ENCODE measurements at places on chromosomes 12 and 14.

- no peak for DNase-seq
Observed at GRCh38 chr14:93821051-93821450, 32.8 kb upstream of the PRIMA1 start.

DNA sequence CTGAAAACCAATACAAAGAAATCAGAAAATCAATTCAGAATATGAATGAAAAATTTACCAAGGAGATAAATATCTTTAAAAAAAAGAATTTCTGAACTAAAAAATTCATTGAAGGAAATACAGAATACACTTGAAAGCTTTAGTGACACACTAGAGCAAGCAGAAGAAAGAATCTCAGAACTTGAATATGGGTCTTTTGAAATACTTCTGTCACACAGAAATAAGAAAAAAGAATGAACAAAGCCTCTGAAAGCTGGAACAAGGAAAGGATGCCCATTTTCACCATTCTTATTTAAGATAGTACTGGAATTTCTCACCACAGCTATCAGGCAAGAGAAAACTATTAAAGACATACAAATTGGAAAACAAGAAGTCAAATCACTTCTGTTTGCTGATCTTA lies 103.1 kb upstream of the NEDD1 start:
- DNase-seq = no peak

DNA sequence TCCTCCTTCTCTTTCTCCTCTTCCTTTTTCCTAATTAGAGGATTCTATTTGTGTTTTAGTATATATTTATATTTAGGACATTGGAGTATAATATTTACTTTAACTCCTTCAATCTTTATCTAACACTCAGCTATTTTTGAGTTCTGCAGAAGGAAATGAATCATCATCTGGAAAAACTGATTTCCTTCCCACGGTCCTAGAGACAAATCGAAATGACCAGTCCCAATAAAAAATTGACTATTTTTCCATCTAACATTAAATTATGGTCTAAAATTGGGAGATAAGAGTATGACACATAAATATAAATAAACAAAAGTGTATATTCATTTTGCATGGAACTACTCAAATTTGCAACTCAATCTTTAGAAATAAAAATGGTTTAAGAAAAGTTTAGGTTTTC lies 167.4 kb downstream of the TMTC3 start:
- DNase-seq = peak; percentile 16

GRCh38 chr12:72560003-72560769 lies 288.0 kb downstream of the TRHDE start:
- no peak for DNase-seq

DNA sequence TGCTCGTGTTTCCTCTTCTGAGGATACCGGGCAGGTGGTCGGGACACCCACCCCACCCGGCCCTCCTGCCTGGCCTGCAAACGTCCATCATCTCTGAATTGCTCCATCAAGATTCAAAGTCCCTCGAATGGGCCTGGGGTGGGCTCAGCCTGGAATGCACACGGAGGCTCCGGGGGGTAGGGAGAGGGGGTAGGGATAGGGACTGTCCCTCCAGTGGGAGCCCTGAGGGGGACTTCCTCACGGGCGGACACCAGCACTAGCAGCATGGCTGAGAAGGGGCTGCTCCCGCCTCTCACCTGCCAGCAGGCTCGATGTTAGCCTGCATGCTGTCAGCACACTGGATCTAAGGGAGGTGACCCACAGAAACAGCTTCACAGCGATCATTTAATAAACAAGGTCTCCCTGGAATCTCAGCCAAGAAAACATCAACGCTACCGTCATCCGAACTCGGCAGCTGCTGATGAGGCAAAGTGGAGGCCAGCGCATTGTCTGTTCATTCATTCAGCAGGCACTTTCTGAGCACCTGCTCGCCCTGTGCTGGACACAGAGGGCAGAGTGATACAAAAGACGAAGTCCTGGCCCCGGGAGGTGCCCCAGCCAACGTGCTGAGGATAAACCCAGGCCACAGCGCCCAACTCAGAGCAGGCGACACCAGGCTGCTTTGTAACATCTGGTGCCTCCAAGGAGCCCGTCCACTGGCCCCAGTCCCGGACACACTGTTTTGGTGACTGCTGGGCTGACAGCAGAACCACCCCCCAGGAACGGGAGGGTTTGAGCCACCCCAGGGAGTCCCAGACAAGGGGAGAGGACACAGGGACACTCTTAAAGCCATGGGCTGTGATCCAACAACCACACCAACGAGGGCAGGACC lies 6.3 kb downstream of the TMEM179 start:
- peak; percentile 53 for DNase-seq

DNA sequence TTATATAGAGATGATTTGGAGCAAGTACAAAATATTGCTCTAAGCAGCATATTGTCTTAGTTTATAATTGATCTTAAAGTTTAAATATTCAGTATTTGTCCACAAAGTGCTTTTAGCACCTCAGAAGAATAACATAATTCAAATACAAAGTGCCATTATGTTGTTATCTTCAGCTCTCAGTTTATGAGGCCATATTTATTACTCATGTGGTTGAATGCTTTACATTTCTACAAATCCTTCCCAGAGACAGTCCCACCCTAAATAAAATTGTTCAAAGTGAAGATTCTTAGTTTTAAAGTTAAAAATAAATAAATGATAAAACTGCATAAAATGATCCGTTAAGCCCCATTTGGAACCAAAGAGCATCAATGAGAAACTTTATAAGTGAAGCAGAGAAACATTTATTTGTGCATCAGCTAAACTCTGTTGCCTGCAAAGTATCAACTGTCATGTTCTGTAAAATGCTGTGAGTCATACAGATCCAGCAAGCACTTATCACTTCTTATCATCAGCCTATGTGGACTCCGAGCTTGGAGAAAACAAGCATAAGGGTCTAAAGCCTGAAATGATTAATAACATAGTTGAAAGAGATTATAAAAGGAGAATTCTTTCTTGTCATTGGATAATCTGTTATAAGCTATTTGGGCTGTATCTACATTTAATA lies 218.9 kb downstream of the ADAMTS20 start:
- DNase-seq = peak; percentile 17

GRCh38 chr14:64850369-64851137 lies 29.2 kb downstream of the SPTB start:
- DNase-seq = no peak

DNA sequence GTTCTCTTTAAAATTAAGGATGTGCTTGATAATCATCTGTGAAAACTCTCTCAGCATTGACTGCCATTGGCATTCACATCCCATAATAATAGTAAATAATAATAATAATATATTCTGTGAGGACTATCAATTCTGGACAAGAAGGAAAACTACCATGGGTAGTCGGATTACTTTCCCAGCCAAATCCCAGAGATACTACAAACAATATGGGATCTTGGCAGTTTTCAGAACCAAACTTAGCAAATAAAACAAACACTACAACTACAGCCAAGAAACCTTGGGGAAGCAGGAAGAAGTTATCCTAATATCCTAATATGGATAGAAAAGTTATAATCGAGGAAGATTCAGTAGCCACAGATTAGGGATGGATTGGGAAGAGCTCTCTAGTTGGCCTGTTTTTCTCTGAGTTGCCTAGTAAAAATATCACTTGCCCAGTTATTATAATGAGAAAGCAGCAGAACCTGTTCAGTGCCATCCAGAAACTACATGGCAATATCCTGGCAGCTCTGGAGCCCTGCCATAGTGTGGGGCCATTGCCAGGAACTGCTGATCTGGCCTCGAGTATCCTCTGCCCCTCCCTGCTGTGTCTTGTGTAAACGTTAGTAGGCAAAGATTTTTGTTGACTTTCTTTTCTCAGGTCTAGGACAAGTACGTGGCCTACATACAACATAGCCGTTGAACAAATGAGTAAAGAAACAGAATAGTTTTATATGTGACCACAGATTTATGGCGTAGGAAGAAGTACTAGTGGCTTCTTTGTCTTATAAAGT lies 193.5 kb downstream of the SLC2A13 start:
- DNase-seq = no peak

- no peak for DNase-seq
Observed at GRCh38 chr12:132236930-132237771, 92.2 kb downstream of the GALNT9 start.

DNA sequence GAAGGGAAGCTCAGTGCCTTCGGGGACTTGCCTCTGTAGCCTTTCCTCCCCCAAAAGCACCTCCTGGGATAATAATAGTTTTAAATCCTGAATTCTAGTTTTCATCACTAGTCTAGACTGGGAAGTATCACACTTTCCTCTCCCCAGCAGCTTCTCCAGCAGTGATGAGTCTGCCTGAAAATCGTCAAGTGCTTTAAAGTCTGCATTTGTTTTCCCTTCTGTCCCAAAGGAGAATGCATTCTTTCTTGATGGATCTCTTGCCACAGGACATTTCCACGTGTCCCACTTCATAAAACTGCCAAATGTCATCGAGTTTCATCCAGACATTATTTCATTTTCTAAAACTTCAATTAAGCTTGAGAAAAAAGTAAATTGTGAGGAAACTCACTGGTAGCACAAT lies 15.0 kb downstream of the CSRP2 start:
- DNase-seq = peak; percentile 62

GRCh38 chr12:123941624-123942237 lies 30.9 kb downstream of the CCDC92 start:
- no peak for DNase-seq

GRCh38 chr12:53193040-53193439 lies 12.3 kb upstream of the CSAD start:
- no peak for DNase-seq

DNA sequence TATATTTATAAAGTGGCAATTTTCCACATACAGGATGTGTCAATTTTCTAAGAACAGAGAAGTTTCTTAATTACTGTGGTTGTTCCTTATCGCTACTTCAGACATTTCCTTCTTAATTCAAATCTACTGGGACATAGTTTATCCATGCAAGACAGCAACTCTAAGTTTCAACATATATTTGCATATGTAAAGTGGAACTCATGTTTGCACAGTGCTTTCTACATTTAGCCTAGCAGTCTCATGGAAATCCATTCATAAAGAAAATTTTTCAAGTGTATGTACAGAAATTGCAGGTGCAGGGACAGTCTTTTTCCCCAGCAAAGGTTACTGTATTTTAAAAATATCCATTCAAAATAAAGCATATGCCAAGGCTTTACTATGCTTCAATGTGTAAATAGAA lies 956.7 kb upstream of the SEL1L start:
- no peak for DNase-seq

DNA sequence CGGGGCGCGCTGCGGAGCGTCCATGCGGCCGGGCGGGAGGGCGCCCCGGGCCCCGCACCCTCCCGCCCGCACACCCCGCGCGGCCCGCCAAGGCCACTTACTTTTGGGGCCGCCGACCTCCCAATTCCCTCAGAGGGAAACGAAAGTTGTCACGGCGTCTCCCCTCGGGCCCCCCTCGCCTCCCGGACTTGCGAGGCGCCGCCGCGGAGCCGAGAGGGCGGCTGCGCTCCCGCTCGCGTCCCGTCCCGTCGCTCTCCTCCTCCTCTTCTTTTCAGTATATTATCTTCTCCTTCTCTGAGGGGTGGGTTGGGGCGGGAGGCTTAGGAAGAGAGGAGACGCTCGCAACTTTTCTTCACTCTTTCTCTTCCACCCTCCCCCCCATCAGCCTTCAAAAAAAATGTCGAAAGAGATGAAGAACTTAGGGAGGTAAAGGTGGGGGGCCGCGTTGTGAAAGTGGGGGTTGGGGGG lies 613 bp downstream of the DUSP16 start:
- peak; percentile 43 for DNase-seq

DNA sequence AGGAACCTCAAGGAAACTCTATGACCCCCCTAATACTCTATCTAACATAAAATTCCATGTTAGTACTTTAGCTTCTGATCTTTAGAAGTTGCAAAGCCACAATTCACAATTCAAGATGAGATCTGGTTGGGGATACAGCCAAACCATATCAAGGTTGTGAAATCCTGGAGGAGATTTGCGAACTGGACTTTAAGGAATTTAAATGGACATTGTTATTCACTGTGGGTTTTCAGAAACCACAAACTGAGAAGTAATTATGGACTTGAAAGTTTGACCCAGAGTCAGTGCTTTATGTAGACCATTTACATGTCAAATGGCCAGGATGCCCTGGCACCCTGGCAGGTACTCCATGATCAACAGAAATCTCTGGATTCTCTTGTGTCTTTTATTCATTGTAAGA lies 14.2 kb upstream of the CDKL1 start:
- peak; percentile 51 for DNase-seq

DNA sequence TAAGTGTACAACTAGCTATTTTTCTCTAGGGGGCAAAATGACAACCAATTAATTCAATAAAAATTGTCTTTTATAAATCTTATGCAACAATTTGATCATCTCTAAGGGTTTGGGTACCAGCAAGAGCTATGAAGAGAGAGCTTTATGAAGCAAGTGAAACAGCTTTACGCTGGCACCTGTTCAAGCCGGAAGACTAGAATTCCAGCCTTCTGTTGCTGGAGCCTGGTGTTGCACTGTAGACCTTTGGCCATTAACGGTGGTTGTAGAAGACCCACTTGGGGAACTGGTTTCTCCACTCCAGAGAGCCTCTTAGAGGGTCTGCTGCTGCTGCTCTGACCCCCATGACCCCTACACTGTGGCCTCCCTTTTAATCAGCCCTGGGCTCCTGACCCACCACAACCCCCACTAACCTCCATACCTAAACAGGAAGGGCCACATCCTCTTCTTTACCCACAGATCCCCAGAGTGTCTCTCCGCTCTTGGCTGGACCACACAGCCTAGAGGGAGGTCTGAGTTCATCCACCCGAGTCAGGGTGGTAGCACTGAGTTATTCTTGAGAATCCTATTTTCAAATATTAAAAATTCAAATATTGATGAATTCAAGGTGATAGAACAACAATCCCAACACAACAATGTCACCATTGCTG lies 54.6 kb upstream of the STON2 start:
- DNase-seq = no peak

- peak; percentile 53 for DNase-seq
Observed at GRCh38 chr12:15829949-15830348, 40.8 kb upstream of the EPS8 start.

DNA sequence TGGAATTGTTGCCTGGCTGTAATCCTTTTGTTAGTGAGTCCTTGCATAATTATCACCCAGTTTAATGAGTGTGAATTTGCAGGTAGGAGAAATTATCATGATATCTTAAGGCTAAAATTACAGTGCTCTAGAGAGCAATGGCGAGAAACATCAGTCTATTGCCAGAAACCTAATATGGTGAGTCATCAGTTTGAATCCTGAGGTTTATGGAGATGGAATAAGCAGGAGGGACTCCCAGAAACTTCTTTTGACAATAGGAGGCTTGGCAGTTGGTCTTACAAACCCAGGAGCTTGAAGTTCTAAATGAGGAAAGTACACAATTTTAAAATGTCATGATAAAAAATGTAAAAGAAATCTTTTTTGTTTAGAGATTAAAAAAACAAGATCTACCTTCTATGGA lies 31.5 kb upstream of the CRADD start:
- peak; percentile 64 for DNase-seq

- DNase-seq = peak; percentile 53
Observed at GRCh38 chr12:65685514-65685913, 138.8 kb upstream of the HMGA2 start.

- DNase-seq = no peak
Observed at GRCh38 chr12:68034567-68034966, 45.3 kb downstream of the IFNG-AS1 start.

All from myocyte (in vitro differentiated cells).